ENCODE measurements at places on chromosomes 1 and 21.
A peak's percentile ranks its signal among the peaks of the same experiment; 100 is the strongest.

DNA sequence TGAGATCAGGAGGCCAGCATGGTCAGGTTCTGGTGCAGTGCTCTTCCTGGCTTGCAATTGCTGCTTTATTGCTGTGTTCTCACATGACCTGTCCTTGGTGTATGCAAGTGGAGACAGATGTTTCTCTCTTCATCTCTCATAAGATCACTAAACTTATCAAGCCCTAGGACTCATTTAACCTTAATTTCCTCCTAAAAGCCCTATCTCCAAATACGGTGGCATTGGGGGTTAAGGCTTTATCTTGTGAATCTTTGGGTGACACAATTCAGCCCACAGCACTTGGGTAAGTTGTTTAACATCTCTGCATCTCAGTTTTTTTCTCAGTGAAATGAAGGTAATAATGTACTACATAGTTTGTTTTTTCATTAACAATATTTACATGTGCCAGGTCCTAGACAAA is 152.4 kb downstream of the RWDD3 start:
- DNase-seq = no peak

DNA sequence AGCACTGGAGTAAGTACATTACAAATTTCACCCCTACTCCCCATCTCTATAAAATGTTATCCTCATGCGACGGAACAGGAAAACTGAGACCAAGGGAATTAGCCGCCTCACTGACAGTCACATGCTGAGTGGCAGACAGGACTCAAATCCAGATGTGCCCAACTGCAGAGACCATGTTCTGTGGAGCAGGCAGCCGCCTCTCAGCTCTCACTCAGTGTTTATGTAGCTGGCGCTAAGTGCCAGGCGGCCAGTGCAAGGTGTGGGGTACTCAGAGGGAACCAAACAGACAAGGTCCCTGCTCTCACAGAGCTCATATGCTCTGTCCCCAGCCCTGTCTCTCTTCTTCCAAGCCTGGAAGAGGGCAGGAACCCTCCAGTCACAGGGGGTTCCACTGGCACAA is 5.1 kb downstream of the CAPZB start:
- DNase-seq = no peak

GRCh38 chr1:94971491-94971924 is 44.6 kb upstream of the CNN3 start:
- DNase-seq = no peak

DNA sequence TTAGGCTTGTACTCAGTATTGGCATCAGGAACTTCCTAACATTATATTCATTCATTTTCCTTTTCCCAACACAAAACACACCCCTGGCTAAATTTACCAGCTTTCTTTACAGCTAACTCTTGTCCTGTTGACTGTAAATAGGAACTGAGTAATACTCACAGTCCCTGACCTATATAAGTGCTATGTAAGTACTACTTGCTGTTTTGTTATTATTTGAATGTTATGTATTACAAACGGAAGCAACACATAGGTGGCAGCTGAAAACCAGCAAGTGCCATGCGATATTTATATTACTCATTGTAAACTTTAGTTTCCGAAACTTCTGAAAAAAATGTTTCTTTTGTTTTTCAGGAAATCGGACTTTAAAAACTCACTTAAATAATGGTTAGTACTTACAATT is 21.5 kb downstream of the PTGER3 start:
- DNase-seq = no peak

GRCh38 chr1:214451596-214451995 is 99.8 kb downstream of the PTPN14 start:
- no peak for DNase-seq

DNA sequence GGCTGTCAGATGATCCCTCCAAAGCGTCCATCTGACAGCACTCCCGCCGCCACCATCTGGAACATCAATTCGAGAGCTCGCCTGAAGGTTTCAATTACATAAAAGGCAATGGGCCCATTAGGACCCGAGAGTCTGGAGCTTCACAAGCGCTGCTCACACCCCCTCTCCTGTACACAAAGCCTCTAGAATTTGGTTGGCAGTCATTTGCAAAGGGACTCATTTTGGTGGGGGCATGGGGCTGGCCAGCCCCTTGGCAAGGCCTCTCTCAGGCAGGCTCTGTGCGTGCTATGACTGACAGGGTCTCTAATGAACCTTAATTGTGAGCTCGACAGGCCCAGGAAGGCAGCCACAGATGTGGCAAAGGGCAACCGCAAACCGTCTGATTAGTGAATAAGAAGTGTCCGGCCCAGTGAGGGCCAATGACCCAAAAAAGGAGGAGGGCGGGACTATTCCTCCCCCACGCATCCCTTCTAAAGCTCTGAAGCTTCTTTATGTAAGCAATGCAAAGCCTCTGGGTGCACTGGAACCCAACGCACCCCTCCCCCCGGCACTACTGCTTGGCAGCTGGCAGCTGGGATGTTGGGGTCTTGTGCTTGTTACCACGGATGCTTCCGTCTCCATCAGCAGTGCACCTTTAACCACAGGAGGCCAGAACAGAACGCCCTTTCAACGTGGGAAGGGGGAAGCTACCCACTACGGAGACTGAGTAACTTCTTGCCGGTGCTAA is 79.4 kb downstream of the CAPZB start:
- DNase-seq = peak; percentile 99

DNA sequence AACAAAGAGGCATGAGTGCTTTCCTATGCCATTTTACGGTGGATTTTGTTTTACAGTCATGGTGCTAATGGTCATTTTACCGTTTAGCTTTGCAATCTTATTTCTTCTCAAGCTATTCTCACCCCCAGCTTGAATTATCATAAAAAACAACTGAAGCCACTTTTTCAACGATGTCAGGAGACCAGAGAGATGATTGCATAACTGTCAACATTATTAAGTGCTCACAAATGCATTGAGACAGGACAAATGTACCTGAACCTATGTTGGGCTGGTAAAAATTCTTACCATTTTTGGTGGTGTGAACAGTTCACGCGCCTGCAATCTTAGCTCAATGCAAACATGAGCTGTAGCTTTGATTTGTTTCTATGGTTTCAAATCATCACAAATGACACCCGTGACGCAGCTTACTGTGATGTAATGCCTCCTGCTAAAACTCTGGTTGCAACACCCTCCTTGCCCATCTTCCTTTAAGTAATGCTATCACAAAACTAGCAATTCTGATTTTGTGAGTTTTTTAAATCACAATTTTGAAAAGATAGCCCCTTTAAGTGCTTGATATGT is 104.4 kb downstream of the UCHL5 start:
- DNase-seq = no peak
